ENCODE measurements at places on chromosomes 12 and 14. TPM values are rescaled to one million over a fixed set of nuclear protein-coding genes. Genes with fewer than 3 reads are reported as not detected.

- no peak for DNase-seq
- no peak overlapping the region for H3K4me3 ChIP-seq
- no peaks in the 10 kb centered on the region for H3K4me1 ChIP-seq
- no peaks in the 10 kb centered on the region for H3K36me3 ChIP-seq
Measured at GRCh38 chr14:57979376-57980048, 113.6 kb upstream of the SLC35F4 start.

GRCh38 chr12:79250960-79251755 lies 386.6 kb downstream of the SYT1 start:
- H3K36me3 ChIP-seq = no peaks in the 10 kb centered on the region
- no peaks in the 10 kb centered on the region for H3K4me1 ChIP-seq
- DNase-seq = no peak
- no peak overlapping the region for H3K4me3 ChIP-seq
- H3K27me3 ChIP-seq = no peaks in the 10 kb centered on the region
- no peak overlapping the region for H3K27ac ChIP-seq

DNA sequence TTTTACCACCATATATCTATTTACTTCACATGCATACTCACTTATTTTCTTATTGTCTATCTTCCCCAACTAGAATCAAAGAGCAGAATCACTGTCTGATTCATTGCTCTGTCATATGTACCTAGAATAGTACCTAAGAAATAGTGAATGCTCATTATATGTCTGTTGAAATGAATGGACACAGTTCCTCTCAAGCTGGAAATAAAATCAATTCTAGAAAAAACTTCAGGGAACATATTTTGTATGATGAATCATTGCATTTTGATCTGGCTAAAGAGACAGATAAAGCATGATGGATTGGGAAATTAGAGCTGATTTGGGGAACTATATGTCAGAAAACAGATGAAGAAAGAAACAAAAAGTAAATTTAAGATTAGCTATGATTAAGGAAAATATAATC lies 623.3 kb downstream of the C12orf50 start:
- H3K27me3 ChIP-seq = no peaks in the 10 kb centered on the region
- H3K36me3 ChIP-seq = no peaks in the 10 kb centered on the region
- no peak overlapping the region for H3K27ac ChIP-seq
- no peaks in the 10 kb centered on the region for H3K4me1 ChIP-seq
- no peak for DNase-seq

- no peak for DNase-seq
- H3K27ac ChIP-seq = no peak overlapping the region
Measured at GRCh38 chr12:108257004-108257403, 82.1 kb downstream of the CMKLR1 start.

GRCh38 chr14:60632257-60632656 lies 17.0 kb downstream of the SIX1 start:
- no peaks in the 10 kb centered on the region for H3K36me3 ChIP-seq
- H3K4me3 ChIP-seq = no peak overlapping the region
- H3K27me3 ChIP-seq = peaks cover 18% of the 10 kb centered on the region
- H3K27ac ChIP-seq = no peak overlapping the region
- peaks cover 12% of the 10 kb centered on the region for H3K4me1 ChIP-seq

DNA sequence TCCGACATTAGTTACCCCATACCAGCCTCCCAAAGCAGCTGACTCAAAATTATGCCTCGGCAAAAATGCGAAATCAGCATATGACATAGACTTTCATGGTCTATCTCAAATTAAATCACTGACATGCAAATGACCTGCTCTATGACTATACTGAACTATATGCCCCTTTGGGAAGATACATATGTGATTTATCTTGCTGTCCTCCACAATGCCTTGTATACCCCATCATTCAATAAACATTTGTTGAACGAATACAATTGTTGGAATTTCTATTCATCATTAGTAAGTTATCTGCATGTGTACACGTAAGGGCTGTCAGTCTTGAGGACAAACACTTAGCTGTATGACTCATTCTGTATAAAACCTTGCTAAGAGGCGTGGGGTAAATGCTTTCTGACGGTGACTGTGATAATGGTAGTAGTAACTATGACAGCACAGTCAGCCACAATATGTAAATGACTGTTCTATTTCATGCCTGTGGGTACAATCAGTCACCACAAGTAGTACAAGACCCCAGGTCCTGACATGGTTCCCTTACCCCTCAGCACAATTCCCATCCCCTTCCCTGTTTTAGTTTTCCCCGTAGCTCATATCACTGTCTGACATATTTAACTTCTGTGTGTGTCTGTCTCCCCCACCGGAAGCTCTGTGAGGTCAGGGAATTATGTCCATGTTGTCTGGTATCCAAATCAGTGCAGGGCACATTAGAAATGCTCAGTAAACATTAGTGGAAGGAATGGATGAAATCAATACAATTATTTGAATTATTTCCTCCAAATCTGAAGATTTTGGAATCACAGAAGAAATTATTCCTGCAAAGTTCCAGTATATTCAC lies 42.8 kb downstream of the STXBP6 start:
- no peak overlapping the region for H3K4me3 ChIP-seq
- no peaks in the 10 kb centered on the region for H3K36me3 ChIP-seq
- DNase-seq = no peak
- no peak overlapping the region for H3K27ac ChIP-seq
- no peaks in the 10 kb centered on the region for H3K4me1 ChIP-seq
- H3K27me3 ChIP-seq = peaks cover 9% of the 10 kb centered on the region

DNA sequence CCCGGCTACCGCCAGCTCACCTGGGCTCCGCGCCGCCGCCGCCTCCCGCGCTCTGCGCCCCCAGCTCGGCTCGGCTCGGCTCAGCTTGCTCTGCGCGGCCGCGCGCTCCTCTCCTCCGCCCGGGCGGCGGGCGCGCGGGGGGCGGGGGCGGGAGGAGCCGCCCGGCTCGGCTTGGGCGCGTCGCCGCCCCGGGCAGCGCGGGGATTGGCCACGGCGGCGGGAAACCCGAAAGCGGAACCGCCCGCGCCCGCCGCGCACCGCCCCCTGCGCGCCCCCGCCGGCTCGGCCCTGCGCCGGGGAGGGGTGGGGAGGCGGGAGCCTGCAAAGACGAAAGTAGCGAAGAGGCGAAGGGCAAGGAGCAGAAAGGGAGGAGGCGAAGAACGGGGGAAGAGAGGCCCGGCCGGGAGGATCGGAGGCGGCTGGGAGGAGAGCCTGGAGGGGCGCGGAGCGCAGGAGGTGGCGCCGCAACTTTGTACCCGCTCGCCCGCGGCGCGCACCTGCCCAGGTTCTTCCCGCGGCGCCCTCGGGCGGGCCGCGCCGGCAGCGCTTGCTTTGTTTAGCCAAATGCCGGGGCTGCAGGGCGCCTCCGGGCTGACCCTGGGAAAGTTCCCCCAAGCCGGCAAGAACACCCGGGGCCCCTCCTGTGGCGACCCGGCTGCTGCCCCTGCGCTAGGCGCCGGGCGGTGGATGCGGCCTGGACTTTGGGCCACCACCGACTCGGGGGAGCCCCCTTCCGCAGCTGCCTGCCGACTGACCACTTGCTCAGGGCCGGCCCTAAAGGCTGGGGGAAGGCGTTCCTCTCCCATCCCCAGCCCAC lies at the start of gene CAMKK2:
Gene CAMKK2 (minus strand): TSS at position 92 of the 817 bp plus-strand sequence. CDS start 22,183 bp downstream, outside the sequence.
- peaks cover 18% of the 10 kb centered on the region for H3K4me1 ChIP-seq
- H3K27ac ChIP-seq = peak within 1 kb of the TSS; percentile 65
- H3K27me3 ChIP-seq = no peaks in the 10 kb centered on the region
- H3K4me3 ChIP-seq = peak within 1 kb of the TSS; percentile 89
- DNase-seq = peak; percentile 90
- H3K36me3 ChIP-seq = no peaks in the 10 kb centered on the region

GRCh38 chr14:60242429-60242828 lies 6.6 kb upstream of the PPM1A start:
- DNase-seq = no peak
- H3K36me3 ChIP-seq = no peaks in the 10 kb centered on the region
- H3K4me3 ChIP-seq = no peak overlapping the region

GRCh38 chr14:22416193-22416592 lies 172.8 kb downstream of the DAD1 start:
- no peak overlapping the region for H3K4me3 ChIP-seq
- H3K36me3 ChIP-seq = no peaks in the 10 kb centered on the region
- no peak for DNase-seq
- no peak overlapping the region for H3K27ac ChIP-seq

- no peaks in the 10 kb centered on the region for H3K4me1 ChIP-seq
- no peaks in the 10 kb centered on the region for H3K36me3 ChIP-seq
- no peak overlapping the region for H3K27ac ChIP-seq
- DNase-seq = no peak
Measured at GRCh38 chr12:102871014-102871413, 46.0 kb downstream of the PAH start.

GRCh38 chr12:31521964-31522363 lies 69.0 kb downstream of the DENND5B start:
- H3K4me1 ChIP-seq = no peaks in the 10 kb centered on the region
- no peak overlapping the region for H3K4me3 ChIP-seq
- no peaks in the 10 kb centered on the region for H3K36me3 ChIP-seq
- DNase-seq = no peak
- no peak overlapping the region for H3K27ac ChIP-seq

- no peaks in the 10 kb centered on the region for H3K27me3 ChIP-seq
- no peak overlapping the region for H3K4me3 ChIP-seq
Measured at GRCh38 chr12:3647504-3647903, 105.4 kb downstream of the CRACR2A start.

- peak; percentile 12 for DNase-seq
- H3K27ac ChIP-seq = no peak overlapping the region
- H3K4me1 ChIP-seq = peaks cover 3% of the 10 kb centered on the region
- H3K36me3 ChIP-seq = no peaks in the 10 kb centered on the region
Measured at GRCh38 chr12:108337235-108338223, 1.6 kb downstream of the CMKLR1 start.

GRCh38 chr12:53049571-53050318 lies at the start of gene TNS2:
TNS2 (plus strand) TSS chr12:53050065; CDS start chr12:53050186, 121 bp downstream.
- no peak for DNase-seq
- H3K4me3 ChIP-seq = no peak within 1 kb of the TSS
- H3K36me3 ChIP-seq = no peaks in the 10 kb centered on the region
- peak within 1 kb of the TSS; percentile 32 for H3K27ac ChIP-seq
- no peaks in the 10 kb centered on the region for H3K27me3 ChIP-seq

DNA sequence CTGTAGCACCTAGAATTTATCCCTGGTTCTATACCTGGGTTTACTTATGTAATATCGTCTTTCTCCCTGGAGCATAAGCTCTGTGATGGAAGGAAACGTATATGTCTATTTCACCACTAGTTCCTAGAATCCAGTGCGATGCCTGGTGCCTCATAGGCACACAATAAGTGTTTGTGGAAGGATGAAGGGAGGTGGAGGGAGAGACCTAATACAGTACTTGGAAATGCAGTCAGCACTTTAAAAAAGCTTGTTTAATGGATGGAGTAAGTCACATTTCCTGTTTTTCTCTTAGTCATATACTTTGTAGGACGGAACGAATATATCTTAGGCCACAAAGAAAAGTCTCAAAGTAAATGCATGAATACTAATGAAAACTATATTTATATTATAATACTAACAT lies 186.5 kb upstream of the HMGA2 start:
- H3K27ac ChIP-seq = no peak overlapping the region
- H3K27me3 ChIP-seq = no peaks in the 10 kb centered on the region
- H3K4me1 ChIP-seq = no peaks in the 10 kb centered on the region

DNA sequence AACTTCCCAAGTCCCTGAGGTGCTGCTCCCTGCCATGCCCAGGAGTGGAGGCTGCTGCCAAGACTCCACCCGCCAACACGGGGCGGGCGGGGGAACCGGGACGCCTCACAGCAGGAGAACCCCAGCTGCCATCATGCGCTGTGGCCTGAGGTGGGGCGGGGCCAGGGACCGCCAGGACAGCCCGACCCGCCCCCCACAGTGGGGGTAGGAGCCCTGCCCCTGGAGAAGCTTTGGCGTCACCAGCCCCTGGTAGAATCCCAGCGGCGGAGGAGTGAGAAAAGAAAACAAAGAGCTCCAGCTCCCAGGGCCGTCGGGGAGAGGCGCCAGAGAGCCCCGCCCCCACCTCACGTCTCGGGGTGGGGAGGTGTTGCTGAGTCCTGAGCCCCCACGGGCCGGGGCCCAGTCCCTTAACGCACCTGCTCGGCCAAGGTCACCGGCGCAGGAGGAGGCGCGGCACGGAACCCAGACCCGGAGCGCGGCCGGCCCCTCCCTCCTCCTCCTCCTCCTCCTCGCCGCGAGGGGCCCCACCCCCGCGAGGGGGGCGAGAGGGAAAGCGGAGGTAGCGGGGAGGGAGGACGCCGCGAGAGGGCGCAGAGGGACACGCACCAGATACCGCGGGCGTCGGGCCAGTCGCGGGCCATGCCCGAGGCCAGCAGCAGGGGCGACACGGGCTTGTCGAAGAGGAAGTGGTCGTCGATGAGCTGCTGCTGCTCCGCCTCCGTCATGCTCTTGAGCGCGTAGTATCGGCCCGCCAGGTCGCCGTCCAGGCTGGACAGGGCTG lies 1.8 kb downstream of the CKB start:
- no peaks in the 10 kb centered on the region for H3K36me3 ChIP-seq
- DNase-seq = peak; percentile 70
- H3K27me3 ChIP-seq = peaks cover 5% of the 10 kb centered on the region
- H3K4me1 ChIP-seq = peaks cover 9% of the 10 kb centered on the region
- no peak overlapping the region for H3K27ac ChIP-seq

- no peak for DNase-seq
- no peaks in the 10 kb centered on the region for H3K4me1 ChIP-seq
- no peak overlapping the region for H3K4me3 ChIP-seq
- no peaks in the 10 kb centered on the region for H3K36me3 ChIP-seq
- peaks cover 8% of the 10 kb centered on the region for H3K27me3 ChIP-seq
Measured at GRCh38 chr12:69660164-69660863, 38.8 kb downstream of the BEST3 start.

DNA sequence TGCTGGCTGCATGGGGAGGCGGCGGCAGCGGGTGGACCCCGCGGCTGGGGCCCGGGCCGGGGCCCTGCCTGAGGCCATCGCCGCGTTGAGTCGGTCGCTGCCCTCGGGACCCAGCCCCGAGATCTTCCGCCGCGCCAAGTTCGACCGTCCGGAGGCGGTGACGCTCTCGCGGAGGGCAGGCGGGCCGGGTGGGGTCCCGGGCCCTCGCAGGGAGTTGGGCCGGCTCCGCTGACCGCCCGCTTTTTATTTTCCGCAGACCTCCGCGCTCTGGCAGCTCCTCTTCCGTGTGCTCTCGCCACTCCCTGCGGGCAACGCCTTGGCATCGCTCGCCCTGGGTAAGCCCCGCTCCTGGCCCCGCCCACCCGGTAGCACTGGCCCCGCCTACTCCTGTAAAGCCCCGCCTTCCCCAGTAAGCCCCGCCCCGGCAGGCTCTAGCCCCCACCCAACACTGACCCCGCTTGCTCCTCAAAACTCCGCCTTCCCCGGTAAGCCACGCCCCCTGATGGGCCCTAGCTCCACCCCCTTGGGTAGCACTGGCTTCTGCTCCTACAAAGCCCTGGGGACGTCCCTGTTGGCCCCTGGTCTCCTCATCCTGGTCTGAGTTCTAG lies 424 bp downstream of the TEDC1 start:
- peaks cover 2% of the 10 kb centered on the region for H3K36me3 ChIP-seq
- DNase-seq = peak; percentile 96
- no peaks in the 10 kb centered on the region for H3K27me3 ChIP-seq
- peaks cover 16% of the 10 kb centered on the region for H3K4me1 ChIP-seq
- H3K27ac ChIP-seq = peak overlapping the region; percentile 91

The ESRRB gene
- not detected for total RNA-seq

The RTN1 gene
- total RNA-seq = not detected

The DDIT3 gene
- total RNA-seq = 24.1 TPM

The SPTB gene
- 0.70 TPM for total RNA-seq

The CIROP gene
- total RNA-seq = not detected

The PMEL gene
- total RNA-seq = 1.5 TPM

The AHNAK2 gene
- 0.05 TPM for total RNA-seq

The TSHR gene
- not detected for total RNA-seq
